Eye (tissue), 1 donor: ENCODE measurements at places on chromosomes 3 and 15.
A peak's percentile ranks its signal among the peaks of the same experiment; 100 is the strongest.

DNA sequence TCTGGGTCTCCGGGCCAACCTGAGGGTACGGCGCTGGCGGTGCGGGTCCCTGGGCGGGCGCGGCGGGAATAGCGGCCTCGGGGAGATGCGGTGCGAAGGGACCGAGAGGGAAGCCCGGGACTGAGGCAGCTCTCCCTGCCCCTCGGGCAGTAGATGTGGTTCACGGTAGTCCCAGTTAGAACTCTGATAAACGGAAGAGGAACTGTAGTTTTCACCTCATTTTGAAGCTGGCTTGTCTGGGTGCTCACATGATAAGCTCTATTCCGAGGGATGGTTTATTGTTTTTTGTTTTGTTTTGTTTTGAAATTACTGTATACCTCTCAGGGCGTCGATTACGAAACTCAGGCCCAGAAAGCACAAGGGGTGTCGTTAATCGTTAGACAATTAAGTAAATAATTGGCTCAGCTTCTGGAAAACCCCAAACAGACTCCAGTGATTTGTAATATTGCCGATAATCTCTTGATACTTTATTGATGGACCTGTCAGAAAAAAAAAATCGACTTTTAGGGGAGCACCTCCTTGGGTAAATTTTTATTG is 413 bp downstream of the NUSAP1 start:
- no peak for DNase-seq

DNA sequence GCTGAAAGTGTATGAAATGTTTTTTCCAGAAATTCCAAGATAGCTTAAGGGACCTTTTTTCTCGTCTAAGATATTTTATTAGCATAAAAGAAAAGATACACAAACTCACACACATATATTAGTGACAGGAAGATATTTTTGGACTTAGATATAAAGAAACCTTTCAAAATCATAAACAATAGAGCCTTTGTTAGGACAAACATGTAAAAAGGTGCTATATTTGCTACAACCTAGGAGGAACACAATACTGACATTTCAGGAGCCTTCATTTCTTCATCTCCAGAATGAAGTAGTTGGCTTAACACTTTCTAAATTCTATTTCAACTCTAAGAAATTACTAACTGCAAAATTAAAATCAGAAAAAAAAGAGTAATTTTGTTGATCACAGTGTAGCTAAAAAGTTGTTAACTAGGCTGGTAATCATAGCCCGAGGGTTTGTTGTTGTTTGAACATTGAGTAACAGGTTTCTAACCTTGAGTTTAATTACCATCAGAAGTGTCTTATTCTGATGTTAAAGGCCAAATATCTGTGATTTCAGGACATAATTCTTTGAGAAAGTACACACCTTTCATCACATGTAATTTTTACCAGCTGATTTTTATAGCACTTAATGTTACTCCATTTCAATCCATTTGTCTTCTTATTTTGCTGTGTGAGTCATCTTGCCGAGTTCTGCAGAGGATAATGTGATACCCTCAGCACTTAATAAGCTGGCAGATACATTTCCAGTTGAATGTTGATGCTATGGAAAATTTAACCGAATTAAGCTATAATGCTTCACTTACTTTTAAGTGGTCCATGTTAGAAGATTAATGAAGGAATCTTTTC is 97.3 kb downstream of the MBNL1 start:
- DNase-seq: no peak

- no peak for DNase-seq
Observed at GRCh38 chr3:42714171-42714852, 11.7 kb upstream of the HHATL start.

DNA sequence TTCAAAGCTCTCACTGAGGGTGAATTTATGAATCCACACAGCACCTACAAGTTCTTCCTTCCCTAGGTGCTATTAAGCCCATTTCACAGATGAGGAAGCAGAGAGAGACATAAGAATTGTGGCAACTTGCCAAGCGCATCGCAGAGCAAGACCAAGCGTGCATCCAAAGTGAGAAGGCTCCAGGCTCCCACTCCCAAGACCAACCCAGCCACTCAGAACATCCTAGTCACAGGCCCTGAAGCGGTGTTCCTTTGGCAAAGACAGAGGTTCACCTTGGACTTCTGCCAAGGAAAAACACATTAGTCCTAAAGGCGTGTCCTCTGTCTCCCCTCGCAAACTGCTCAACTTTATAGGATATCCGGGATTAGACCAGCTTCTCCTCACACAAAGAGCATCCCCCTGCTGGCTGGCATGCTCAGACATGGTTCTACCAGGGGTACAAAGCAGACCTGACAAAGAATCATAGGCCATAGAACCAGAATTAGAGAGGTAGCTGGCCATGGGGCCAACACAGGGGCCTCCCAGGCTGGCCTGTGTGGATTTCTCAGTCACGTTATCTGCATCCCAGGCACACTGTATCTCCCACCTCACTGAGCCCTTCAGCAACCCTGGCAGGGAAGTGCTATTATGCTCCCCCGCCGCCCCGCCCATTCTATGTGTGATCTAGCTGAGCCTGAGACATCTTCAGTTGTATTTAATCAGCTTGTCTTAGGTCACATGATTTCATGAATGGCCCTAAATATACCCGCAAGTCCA is 160.2 kb downstream of the FOXP1 start:
- peak; percentile 61 for DNase-seq

DNA sequence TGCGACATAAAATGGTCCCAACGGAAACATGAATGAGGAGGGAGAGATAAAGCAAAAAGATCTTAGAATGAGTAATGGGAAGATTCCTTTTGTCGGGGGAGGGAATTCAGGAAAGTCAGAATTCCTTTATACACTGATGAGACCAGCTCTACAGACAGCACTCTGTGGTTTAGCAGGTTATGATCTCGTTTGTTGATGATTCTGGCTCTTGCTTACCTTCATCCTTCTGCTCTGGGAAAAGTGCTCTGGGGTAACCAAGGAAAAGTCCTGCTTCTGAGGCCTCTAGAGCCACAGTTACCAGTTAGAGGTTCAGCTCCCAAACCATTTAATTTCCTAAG is 150.7 kb upstream of the NR2E3 start:
- no peak for DNase-seq

DNA sequence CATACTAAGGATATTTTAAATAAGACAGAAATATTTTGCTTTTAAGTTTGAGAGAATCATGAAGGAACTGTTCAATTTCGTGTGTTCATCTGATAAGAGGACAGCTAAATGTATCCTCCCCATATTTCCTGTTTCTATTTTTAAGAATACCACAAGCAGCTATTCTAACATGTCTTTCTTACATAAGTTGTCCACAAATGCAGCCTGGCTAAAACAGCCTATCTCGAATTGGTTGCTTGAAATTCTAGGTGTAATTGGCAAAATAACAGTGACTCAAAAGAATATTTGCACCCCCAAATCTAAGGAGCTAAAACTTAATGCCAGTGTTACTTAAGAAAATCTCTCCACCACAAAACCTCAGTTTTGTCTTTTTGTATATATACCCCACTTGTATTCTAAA is 35.0 kb downstream of the BTLA start:
- DNase-seq: no peak

GRCh38 chr3:150073031-150073430 is 102.3 kb upstream of the PFN2 start:
- DNase-seq: no peak

DNA sequence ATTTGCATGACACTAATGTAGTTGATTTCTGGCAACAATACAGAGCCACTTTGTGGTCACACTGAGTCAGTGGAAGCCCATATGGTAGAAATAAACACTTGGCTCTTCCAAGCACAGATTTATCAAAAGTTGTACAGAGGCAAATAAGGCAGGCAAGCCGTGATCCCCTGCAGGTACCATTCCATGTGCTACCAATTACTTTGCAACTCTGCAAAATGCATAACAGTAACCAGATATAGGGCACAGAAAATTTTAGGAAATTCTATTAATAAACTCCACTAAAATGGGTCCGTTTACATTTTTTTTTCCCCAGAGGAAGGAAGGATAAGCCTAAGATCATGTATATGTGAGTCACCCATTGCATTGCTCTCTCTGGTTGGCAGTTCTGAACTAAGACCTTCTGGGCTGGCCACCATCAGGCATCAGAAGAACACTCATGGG is 103.1 kb upstream of the PTX3 start:
- DNase-seq: no peak

- no peak for DNase-seq
Observed at GRCh38 chr15:68821841-68822381, 1.2 kb upstream of the ANP32A start.

GRCh38 chr3:86379280-86379679 is 611.7 kb downstream of the VGLL3 start:
- peak; percentile 4 for DNase-seq

DNA sequence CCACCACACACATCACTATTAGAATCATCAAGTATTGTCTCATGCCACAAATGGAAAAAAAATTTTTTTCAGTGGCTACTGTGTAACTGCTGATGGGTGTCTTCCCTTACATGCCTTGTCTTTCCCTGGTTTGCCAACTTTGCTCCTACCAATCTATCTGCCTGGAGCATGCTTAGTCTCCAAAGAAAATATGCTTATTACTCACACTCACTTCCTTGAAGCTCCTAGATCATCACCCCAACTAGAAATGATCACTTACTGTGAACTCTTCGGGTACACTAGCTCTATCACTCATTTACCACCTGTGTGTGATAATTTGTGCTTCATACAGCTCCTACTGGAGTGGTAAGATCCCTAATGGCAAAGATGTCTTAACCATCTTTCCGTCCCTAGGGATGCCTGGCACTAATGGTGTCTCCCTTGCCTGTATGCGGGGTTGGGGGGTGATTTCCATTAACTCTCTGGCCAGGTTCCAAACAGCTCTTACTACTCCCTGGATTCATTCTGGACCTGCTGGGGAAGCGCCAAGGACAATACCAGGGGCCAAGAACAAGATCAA is 799 bp downstream of the VPS33B start:
- DNase-seq: peak; percentile 61

- no peak for DNase-seq
Observed at GRCh38 chr3:121096953-121097352, 188.9 kb downstream of the STXBP5L start.

GRCh38 chr3:169644750-169645149 is 18.8 kb downstream of the MECOM start:
- no peak for DNase-seq

DNA sequence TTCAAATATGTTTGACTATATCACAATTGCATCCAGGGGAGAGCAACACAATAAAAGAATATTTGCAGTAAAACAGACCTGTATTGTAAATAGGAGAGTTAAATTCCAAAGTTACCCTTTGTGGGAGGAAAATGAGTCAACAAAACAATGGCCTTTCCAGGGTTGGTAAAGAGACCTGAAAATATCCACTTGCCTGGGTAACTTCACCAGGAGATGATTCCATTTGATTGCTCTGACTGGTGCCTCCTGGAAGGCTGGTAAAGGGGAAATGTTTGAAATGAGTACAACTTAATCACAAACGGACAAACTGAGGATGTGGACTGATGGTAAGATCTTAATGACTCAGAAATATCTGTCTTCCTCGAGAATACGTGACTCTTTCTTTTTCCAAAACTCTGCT is 43.6 kb upstream of the SRGAP3 start:
- DNase-seq: no peak

DNA sequence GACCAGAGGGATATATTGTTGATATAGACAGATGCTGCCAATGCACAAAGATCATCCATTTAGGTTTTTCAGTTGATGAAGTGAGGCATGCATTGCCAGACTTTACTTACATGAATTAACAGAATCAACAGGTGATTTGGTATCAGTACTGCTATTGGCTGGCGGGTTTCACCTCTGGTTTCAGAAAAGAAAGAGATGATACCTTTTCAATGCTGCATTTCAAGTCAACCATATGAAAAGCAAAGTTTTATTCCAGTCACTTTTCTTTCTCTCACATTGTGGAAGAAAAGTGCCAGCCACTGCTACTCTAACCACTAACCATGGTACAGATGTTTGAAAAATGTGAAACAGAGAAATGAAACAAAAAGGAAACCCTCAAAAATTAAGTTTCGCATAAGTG is 289.1 kb downstream of the TIGIT start:
- DNase-seq: no peak

GRCh38 chr3:71444028-71444860 is 139.3 kb downstream of the FOXP1 start:
- no peak for DNase-seq

DNA sequence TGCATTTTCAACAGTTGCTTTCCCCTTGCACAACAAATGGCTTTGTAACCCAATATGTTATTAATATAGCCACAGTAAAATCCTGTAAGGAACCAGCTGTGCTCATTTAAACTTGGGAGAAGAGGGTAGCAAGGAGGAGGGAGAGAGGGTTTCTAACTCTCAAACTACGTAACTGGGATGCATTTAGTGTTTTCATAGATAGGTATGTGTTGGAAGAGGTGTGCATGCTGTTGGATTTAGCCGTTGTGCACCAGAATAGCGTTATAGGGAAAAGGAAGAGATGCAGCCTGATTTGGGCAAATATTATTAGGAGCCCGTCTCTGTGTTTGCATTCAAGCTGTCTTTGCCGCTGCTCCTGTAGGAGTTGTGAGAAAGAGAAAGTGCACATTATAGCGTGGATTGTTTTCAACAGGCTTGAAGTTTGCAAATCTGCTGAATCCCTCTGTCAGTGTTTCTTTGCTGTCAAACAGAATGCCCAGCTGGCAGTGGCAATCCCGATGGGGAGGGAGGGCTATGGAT is 39.4 kb downstream of the ARPP21 start:
- no peak for DNase-seq

GRCh38 chr15:41621200-41622193 is 38.7 kb upstream of the MGA start:
- DNase-seq: peak; percentile 94

DNA sequence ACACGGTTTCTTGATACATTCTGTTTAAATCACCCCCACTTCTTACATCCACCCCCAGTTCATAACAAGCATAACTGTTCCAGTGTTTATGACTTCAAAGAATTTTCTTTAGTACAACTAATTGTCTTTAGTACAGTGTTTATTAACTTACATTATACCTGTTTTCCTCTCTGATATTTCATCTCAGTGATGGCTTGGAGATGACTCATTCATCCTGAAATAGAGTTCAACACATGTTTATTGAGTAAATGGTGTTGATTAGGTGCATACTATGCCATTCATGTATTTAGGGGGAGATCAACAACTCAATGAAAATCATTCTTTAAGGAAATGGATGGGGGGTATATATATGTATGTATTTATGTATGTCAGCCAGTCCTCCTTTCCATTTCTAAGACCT is 21.7 kb upstream of the UTS2B start:
- DNase-seq: no peak

GRCh38 chr3:31181661-31182060 is 287.2 kb upstream of the GADL1 start:
- no peak for DNase-seq

DNA sequence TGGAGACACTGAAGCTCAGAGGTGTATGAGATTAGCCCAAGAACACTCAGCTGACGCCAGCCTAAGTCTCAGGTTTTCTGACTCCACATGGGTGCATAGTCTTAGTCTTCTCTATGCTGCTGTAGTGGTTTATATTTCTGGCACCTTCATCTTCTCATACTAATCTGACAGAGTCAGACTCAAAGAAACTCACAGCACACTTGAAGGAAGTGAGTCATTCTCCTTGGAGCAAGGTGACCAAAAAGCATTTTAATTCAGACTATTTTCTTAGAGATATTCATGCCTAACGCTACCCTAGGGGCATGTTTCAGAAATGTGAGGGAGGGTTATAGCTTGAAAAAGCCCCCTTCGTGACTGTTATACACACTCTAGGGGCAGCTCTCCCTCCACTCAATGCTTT is 775.3 kb upstream of the ARPP21 start:
- no peak for DNase-seq

GRCh38 chr3:69288161-69288895 is 97.6 kb downstream of the FRMD4B start:
- peak; percentile 76 for DNase-seq
